ENCODE measurements at places on chromosomes 13 and 19. TPM values are rescaled to one million over a fixed set of nuclear protein-coding genes. Genes with fewer than 3 reads are reported as not detected.

Gene ZNF726
- not detected for total RNA-seq

GRCh38 chr13:61136093-61136492 lies 279.6 kb downstream of the PCDH20 start:
- H3K36me3 ChIP-seq: no peaks in the 10 kb centered on the region
- H3K27ac ChIP-seq: no peak overlapping the region
- DNase-seq: no peak
- H3K4me1 ChIP-seq: peaks cover 4% of the 10 kb centered on the region
- no peaks in the 10 kb centered on the region for H3K27me3 ChIP-seq

GRCh38 chr13:77860507-77860981 lies 58.1 kb downstream of the EDNRB start:
- H3K36me3 ChIP-seq: 0 out of 2 replicates have a peak, but pooled peaks cover 3% of the 10 kb centered on the region
- DNase-seq: no peak
- H3K4me3 ChIP-seq: no peak overlapping the region
- no peaks in the 10 kb centered on the region for H3K27me3 ChIP-seq
- H3K4me1 ChIP-seq: peaks cover 61% of the 10 kb centered on the region

- peaks cover 13% of the 10 kb centered on the region for H3K27me3 ChIP-seq
- no peak overlapping the region for H3K4me3 ChIP-seq
- no peak overlapping the region for H3K27ac ChIP-seq
Observed at GRCh38 chr19:2834294-2834871, 6.9 kb upstream of the ZNF555 start.

DNA sequence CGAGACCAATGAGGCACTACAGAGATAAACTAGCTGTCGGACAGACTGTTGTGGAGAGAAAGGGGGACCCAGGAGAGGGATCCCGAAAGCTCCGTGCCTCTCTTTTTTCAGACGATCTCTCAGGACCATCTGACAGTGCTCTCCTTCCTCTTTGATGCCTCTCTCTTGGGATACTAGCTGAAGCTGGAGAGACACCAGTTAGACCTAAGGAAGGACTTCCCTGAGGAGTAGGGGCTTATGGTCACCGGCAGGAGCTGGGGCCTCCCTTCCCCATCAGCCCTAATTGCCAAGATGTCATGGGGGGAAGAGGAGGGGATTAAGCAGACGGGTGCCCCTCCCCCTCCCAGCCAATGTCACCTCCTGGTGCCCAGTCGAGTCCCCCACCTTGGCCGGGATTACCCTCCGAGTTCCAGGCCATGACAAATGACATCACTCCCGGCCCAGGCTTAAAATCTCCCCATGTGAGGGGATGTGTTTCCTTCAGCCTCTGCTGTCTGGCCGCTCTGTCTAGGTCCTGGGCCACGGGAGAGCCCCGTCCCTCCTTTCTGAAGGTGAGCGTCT lies at the start of gene CRX:
TSS of gene CRX (plus strand) at position 478 of the 561 bp plus-strand sequence. CDS start 12,507 bp downstream, outside the sequence.
- H3K27me3 ChIP-seq: peaks cover 3% of the 10 kb centered on the region
- DNase-seq: no peak
- 0 out of 2 replicates have a peak, but pooled peaks cover 2% of the 10 kb centered on the region for H3K36me3 ChIP-seq
- H3K4me1 ChIP-seq: peaks cover 34% of the 10 kb centered on the region
- no peak within 1 kb of the TSS for H3K27ac ChIP-seq

Gene PTGER1
- 0.87 TPM for total RNA-seq

Gene RXFP2
- not detected for total RNA-seq

Gene ZSCAN18
- total RNA-seq: 64.8 TPM

Gene CGB7
- 1.6 TPM for total RNA-seq

Gene ZNF729
- total RNA-seq: not detected

GRCh38 chr13:24234200-24234915 lies 73.8 kb downstream of the SPATA13 start:
- no peaks in the 10 kb centered on the region for H3K27me3 ChIP-seq
- no peak overlapping the region for H3K4me3 ChIP-seq
- H3K4me1 ChIP-seq: peaks cover 35% of the 10 kb centered on the region
- DNase-seq: no peak
- H3K36me3 ChIP-seq: no peaks in the 10 kb centered on the region

- H3K4me3 ChIP-seq: no peak overlapping the region
- no peak overlapping the region for H3K27ac ChIP-seq
- no peaks in the 10 kb centered on the region for H3K36me3 ChIP-seq
- H3K27me3 ChIP-seq: no peaks in the 10 kb centered on the region
- no peak for DNase-seq
Observed at GRCh38 chr13:102386461-102386860, 15.4 kb downstream of the FGF14 start.

GRCh38 chr19:48806818-48807589 lies 3.8 kb downstream of the BCAT2 start:
- H3K4me3 ChIP-seq: peak overlapping the region; percentile 36
- no peaks in the 10 kb centered on the region for H3K36me3 ChIP-seq
- peaks cover 17% of the 10 kb centered on the region for H3K27me3 ChIP-seq
- peak; percentile 47 for DNase-seq
- H3K4me1 ChIP-seq: peaks cover 32% of the 10 kb centered on the region
- H3K27ac ChIP-seq: peak overlapping the region; percentile 79

Gene SIGLEC8
- total RNA-seq: not detected

Gene PSG7
- not detected for total RNA-seq

- DNase-seq: peak; percentile 65
- H3K4me3 ChIP-seq: no peak overlapping the region
- no peaks in the 10 kb centered on the region for H3K36me3 ChIP-seq
- peaks cover 6% of the 10 kb centered on the region for H3K4me1 ChIP-seq
Observed at GRCh38 chr19:5823579-5824281, 15.8 kb downstream of the FUT6 start.

DNA sequence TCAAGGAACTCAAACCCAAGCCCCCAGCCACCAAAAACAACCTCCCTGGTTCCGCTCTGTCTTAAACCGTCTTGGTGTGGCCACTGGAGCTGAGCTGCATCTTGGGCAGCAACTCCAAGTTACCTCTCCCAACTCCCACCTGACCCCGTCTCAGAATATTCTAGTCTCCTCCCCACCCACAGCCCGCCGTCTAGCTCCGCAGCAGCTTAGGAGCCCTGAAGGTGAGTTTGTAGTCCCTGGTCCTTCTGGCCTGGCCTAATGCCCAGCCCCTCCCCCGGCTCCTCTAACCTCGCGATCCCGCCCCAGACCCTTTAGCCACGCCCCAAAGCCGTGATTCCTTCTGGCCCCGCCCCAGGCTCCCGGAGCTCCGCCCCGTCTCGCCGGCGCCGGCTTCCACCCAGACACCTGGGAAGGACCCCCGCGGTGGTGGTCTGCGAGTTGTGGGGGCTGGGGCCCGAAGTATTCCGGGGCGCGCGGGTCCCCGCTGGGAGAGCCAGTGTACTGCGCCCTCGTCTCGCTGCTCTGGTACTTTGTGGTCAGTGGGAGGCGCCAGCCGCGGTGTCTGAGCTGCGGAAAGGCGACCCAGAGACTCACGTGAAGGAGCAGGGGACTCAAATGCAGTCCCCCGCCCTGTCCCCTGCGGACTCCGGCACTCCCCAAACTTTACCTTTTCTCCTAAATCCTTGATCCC lies 2.5 kb upstream of the LHB start:
- H3K27me3 ChIP-seq: peaks cover 45% of the 10 kb centered on the region
- H3K27ac ChIP-seq: no peak overlapping the region
- H3K36me3 ChIP-seq: peaks cover 13% of the 10 kb centered on the region

- H3K4me3 ChIP-seq: no peak overlapping the region
- H3K27me3 ChIP-seq: peaks cover 41% of the 10 kb centered on the region
- 0 out of 2 replicates have a peak, but pooled peaks cover 3% of the 10 kb centered on the region for H3K4me1 ChIP-seq
- H3K27ac ChIP-seq: no peak overlapping the region
Observed at GRCh38 chr13:53254500-53254899, 225.9 kb downstream of the OLFM4 start.

GRCh38 chr13:80888390-80888789 lies 547.5 kb upstream of the SPRY2 start:
- H3K27ac ChIP-seq: no peak overlapping the region
- no peak for DNase-seq
- H3K27me3 ChIP-seq: peaks cover 50% of the 10 kb centered on the region
- H3K4me3 ChIP-seq: no peak overlapping the region
- H3K36me3 ChIP-seq: no peaks in the 10 kb centered on the region

DNA sequence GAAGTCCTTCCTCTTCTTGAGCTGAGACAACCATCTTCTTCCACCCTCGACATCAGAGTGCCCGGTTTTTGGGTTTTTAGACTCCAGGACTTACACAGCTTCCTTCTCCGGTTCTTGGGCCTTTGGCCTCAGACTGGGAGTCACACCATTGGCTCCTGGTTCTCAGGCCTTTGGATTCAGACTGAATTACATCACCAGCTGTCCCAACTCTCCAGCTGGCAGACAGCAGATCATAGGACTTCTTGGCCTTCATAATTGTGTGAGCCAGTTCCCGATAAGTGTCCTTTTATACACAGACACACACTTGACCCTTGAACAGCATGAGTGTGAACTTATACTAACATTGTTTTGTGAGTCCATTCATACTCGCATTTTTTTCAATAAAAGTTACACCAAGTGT lies 166.0 kb upstream of the UBL3 start:
- DNase-seq: no peak
- H3K27me3 ChIP-seq: no peaks in the 10 kb centered on the region
- H3K27ac ChIP-seq: no peak overlapping the region
- peaks cover 2% of the 10 kb centered on the region for H3K36me3 ChIP-seq

- H3K4me1 ChIP-seq: peaks cover 55% of the 10 kb centered on the region
- H3K27ac ChIP-seq: peak overlapping the region; percentile 75
- DNase-seq: peak; percentile 8
- no peaks in the 10 kb centered on the region for H3K36me3 ChIP-seq
- no peaks in the 10 kb centered on the region for H3K27me3 ChIP-seq
Observed at GRCh38 chr13:114115191-114115671, 17.2 kb downstream of the RASA3 start.

DNA sequence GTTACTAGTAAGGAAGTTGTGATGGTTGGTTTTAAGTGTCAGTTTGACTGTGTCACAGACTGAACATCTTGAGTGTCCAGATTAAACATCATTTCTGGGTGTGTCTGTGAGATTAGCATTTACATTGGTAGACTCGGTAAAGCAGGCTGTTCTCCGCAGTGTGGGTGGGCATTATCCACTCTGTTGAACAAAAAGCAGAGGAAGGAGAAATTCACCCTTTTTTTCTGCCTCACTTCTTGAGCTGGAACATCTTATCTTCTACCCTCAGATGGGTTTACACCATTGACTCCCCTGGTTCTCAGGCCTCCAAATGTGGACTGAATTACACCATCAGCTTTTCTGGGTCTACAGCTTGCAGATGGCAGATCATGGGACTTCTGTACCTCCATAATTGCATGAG lies 63.7 kb upstream of the ZDHHC20 start:
- H3K4me3 ChIP-seq: no peak overlapping the region
- peaks cover 7% of the 10 kb centered on the region for H3K36me3 ChIP-seq
- DNase-seq: no peak
- H3K27me3 ChIP-seq: no peaks in the 10 kb centered on the region
- H3K27ac ChIP-seq: no peak overlapping the region
- H3K4me1 ChIP-seq: peaks cover 5% of the 10 kb centered on the region

Gene LGALS4
- 1.5 TPM for total RNA-seq

DNA sequence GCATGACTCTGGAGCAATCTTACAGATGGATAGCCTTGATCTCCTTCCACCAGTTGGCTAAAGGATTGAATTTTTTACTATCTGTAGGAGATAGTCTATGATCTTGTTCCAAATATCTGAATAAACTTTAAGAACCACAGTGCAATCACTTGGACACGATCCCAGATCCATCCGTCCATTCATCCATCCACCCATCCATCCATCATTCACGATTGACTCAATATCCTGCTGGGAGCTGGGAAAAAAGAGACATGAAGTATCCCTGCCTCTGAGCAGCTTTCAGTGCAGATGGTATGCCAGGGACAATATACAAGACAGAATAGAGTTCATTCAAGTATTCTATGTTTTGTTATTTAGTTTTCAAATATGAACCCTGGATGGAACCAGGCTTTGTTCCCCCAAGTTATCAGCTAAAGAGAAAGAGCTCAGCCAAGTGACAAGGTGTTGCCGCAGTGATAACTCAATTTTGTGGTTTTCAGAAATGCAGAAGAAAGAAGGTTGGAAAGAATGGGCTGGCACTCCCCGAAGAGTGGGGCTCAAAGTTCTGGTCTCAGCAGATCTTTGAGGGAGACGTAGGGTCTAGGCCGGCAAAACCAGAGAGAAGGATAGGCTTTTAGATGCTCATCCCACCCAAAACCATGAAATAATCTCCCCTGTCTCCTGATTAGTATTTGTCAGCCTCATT lies 66.3 kb downstream of the IRS2 start:
- no peak for DNase-seq
- no peaks in the 10 kb centered on the region for H3K27me3 ChIP-seq
- H3K36me3 ChIP-seq: no peaks in the 10 kb centered on the region
- H3K4me3 ChIP-seq: no peak overlapping the region

- H3K4me1 ChIP-seq: peaks cover 35% of the 10 kb centered on the region
- peaks cover 4% of the 10 kb centered on the region for H3K27me3 ChIP-seq
- peaks cover 9% of the 10 kb centered on the region for H3K36me3 ChIP-seq
Observed at GRCh38 chr13:42174344-42175162, 97.4 kb upstream of the AKAP11 start.

Gene HS6ST3
- total RNA-seq: 1.3 TPM

- peaks cover 3% of the 10 kb centered on the region for H3K27me3 ChIP-seq
- DNase-seq: no peak
- H3K36me3 ChIP-seq: peaks cover 50% of the 10 kb centered on the region
- H3K27ac ChIP-seq: no peak overlapping the region
Observed at GRCh38 chr19:58145849-58146248, 4.7 kb downstream of the ZNF329 start.

DNA sequence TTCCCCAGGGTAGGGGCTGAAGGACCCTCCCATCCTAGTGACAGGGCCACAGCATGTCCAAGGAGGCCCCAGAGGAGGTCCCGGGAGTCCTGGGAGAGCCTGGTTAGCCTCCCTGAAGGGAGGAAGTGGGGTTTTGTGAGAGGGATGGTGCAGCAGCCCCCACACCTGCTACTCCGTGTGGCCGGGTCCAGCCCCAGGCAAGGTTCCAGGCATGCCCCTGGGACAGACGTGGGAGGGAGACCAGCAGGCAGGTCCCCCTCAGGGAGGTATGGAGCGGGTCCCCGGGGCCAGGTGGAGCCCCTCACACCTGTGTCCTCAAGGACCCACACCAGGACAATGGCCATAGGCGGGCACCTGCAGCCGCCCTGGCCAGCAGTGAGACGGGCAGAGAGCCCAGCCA lies 1.9 kb upstream of the F7 start:
- no peak overlapping the region for H3K4me3 ChIP-seq
- no peaks in the 10 kb centered on the region for H3K36me3 ChIP-seq
- DNase-seq: no peak
- peaks cover 14% of the 10 kb centered on the region for H3K4me1 ChIP-seq
- no peak overlapping the region for H3K27ac ChIP-seq
- peaks cover 4% of the 10 kb centered on the region for H3K27me3 ChIP-seq

- peaks cover 16% of the 10 kb centered on the region for H3K4me1 ChIP-seq
- no peaks in the 10 kb centered on the region for H3K36me3 ChIP-seq
- no peak for DNase-seq
- no peak overlapping the region for H3K27ac ChIP-seq
Observed at GRCh38 chr19:31597616-31598015, 248.4 kb upstream of the TSHZ3 start.

Measured in WTC11 (cell line).